ENCODE measurements at places on chromosomes 1 and 21.

GRCh38 chr1:15740924-15741850, 1.1 kb upstream of the TMEM82 start:
- DNase-seq, result peak; percentile 21

GRCh38 chr1:8083739-8084484, 57.8 kb upstream of the ERRFI1 start:
- no peak for DNase-seq

DNA sequence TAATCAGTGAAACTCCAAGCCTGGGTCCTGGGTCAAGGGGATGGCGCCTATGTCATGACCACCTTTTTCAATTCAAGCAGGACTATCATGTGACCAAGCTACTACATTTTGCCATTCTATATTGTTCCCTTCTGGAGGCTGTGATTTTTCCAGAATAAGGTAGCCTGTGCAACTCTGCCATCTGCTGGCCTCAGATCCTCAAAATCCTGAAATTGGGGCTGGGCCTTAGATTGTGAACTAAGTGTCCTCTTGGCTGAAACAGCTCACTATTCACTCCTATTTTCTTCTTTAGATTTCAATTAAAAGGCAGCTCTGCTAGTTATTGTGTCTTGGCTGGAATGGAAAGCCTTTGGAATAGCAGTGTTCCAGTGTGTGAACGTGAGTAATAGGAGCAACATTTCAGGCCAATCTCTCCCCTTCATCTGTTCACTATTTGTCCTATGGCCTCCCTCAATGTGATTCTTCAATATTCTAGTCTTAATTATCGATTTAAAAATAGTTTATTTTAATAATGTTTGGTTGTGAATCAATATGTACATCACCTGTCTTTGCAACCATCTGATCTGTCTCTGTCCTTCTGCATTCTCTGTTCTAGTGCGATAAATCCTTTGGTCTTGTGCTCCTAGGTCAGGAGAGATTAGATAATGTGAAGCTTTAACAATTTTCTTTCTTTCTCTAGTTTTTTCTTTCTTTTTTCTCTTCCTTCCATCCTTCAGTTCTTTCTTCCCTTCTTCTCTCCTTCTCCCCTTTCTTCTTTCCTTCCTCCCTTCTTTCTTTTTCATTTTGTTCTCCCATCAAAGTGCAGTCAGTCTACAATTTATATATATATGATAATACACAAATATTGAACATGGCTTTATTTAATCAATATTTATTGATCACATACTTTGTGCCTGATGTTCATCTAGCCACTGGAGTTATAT, 69.8 kb downstream of the CR1 start:
- no peak for DNase-seq

DNA sequence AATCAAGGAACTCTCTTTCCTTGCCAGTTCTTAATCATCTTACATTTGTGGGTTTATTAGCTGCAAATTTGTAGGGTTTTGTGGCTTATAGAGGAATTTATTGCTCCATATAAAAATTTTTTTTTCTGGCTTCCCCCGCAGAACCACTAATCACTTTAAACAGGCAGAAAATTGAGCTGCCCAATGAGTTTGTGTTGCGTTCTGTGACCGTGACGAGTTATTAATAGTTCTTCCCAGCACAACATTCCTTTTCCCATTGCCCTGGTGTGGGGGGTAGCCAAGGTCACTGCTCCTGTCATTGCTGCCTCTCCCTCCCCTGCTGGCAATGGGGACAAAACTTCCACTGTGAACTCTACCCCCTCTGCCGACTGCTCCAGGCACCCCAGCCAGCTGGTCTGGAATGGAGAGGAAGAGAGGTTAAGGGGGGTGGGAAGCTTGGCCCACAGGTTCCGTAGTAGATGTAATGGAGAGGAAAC, 55.1 kb downstream of the UBE2T start:
- DNase-seq, result no peak

DNA sequence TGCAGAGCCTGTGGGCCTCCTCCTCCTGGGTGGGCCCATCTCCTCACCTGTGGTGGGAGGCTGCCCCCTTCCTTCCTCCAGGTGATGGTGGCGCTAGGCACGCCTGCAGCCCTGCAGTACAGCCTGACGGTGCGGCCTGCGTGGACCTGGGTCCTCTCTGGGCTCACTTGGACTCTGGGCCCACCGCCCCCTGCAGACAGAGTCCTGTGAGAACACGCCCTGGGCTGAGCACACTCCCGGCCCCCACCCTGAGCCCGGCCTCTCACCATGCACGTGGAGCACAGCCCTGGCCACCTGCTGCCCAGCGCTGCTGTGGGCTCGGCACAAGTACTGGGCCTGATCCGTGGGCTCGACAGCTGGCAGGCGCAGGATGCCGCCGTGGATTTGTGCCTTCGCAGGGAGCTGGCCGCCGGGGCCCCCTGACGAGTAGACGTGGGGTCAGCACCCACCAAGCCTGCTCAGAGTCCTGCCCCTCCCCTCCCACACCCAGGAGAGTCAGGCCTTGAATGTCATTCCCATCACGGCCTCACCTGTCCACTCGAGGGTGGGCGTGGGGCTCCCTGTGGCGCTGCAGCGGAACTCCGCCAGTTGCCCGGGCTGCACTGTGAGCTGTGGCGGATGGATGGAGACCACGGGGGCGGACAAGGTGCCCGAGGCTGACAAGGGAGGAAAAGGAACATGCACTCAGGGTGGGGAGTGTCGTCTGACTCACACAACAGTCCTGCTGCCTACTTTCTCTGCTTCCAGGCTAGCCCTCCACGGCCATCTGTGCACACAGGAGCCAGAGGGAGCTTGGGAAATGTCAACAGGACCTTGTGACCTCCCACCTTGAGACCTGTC, 43.4 kb downstream of the LDLRAD2 start:
- no peak for DNase-seq

DNA sequence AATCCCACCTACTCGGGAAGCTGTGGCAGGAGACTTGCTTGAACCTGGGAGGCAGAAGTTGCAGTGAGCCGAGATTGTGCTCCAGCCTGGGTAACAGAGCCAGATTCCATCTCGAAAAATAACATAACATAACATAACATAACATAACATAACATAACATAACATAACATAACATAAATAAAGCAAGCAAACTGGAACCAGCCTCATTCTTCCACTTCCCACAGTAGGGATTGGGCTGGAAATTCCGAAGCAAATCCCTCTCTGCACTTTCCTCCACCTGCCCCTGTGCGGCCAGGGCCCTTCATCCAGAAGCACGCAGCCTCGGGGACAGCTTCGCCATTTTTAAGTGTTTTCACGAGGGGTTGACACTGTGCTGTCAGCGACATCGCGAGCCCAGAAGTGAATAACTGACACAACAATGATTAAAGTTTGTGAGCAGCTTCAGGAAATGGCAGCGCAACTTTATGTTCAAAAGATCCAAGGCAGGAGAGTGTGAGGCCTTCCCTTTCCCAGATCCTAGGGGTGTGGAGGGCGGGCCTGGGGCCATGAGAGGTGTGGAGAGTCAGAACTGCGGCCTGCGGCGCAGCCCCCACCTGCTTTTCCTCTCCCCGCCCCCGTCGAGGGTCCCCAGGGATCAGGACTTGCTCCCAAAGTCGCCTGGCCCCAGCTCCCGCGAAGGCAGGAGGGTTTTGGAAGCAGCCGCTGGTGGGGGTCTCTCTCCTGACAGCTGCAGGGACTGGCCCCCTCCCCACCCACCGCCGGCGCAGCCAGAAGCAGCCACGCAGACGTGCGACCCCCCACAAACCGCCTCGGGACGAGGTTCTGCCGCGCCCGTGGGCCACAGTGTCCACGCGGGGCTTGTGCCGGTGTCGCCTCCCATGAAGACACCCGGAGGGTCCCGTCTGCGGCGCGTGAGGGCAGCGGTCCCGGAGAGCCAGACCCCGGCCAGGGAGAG, 651 bp upstream of the GABRD start:
- DNase-seq, result no peak

- DNase-seq, result no peak
Observed at GRCh38 chr1:117590273-117590925, 15.4 kb upstream of the TENT5C start.

DNA sequence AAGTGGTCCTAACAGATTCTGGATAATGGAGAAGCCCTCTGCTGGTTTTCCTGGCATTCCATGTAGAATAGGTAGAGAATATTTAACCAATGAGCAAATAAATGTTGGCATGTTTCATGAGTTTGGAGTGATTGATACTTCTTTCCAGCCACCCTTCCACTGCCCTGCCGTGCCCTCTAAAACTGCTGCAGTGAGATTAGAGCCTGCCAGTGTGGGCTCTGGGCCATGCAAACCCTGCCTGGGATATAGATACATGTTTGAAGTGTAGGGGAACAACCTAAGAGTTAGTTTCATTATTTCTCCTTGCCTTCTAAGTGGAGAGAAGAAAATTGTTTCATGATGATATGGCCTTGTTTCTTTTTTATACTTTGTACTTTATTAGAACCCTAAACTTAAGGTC, 10.4 kb downstream of the UBE2Q1 start:
- no peak for DNase-seq

DNA sequence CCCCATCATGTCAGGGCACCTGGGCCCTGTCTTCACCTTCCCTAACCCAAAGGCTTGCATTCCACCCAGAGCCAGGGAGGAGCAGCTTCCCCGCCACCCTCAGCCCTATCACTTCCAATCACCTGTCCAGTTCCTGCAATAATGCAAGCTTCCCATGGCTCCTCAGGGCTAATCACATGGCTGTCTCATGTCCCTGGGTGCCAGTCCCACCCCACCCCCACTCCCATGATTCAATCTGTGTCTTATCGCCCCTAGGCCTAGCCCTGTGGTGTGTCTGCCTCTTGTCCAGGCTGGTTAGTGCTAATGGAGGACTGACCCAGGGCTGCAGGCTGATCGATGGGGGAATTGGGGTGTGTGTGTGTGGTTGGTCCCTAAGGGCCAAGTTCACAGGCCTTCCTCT, 11.0 kb upstream of the PEAR1 start:
- no peak for DNase-seq

DNA sequence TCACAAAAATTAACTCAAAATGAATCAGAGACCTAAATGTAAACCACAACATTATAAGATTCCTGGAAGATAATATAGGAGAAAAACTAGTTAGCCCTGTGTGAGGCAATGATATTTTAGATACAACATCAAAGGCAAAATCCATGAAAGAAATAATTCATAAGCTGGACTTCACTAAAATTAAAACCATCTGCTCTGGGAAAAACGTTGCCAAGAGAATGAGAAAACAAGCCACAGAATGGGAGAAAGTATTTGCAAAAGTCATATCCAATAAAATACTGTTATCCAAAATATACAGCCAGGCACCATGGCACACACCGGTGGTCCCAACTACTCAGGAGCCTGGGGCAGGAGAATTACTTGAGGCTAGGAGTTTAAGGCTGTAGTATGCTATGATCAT, 70.3 kb downstream of the SYF2 start:
- no peak for DNase-seq

DNA sequence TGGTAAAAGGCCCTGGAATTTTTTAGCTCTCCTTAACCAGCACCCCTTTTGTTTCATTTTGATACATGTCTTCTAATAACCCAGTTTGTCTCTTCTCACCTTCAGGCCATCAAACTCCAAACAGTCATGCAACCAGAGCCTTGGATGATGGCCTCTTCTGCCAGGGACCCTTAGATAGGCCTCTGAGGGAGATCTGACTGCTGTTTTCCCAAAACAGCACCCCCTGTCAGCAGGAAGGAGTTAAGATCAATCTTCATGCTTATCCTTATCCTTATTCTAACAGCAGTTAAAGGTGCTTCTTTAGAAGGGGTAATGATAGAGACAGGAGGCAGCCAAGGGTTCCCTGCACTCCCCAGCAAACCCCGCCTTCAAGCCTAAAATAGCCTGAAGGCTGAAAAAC, 49.5 kb upstream of the VANGL1 start:
- DNase-seq, result no peak

DNA sequence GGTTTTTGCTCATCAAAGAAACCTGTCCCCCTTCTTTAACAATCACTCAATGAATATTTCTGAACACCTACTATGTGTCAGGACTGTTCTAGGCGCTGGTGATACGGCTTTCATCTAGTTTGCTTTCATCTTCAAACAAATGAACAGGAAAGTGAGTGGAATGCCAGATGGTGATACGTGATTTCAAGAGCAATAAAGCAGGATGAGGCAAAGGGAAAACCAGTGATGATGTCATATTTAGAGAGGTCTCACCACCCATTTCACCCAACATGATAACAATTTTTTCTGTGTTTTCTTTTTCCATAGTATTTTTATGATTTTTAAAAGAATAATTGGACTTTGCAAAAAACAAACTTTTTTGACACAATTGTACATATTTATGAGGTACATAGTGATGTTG, 11.3 kb upstream of the SLC6A17 start:
- no peak for DNase-seq

- DNase-seq, result no peak
Observed at GRCh38 chr21:25809013-25809412, 74.2 kb downstream of the GABPA start.

DNA sequence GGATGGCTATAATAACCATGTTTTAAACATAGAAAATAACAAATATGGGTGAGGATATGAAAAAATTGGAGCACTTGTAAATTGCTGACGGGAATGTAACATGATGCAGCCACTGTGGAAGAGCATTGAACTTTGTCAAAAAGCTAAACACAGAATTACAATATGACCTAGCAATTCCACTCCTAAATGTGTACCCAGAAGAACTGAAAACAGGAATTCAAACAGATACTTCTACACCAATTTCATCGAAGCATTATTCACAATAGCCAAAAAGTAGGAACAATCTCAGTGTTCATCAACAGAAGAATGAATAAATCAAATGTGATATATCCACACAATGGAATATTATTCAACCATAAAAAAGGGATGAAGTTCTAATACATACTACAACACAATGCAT, 32.7 kb upstream of the COA6 start:
- no peak for DNase-seq

DNA sequence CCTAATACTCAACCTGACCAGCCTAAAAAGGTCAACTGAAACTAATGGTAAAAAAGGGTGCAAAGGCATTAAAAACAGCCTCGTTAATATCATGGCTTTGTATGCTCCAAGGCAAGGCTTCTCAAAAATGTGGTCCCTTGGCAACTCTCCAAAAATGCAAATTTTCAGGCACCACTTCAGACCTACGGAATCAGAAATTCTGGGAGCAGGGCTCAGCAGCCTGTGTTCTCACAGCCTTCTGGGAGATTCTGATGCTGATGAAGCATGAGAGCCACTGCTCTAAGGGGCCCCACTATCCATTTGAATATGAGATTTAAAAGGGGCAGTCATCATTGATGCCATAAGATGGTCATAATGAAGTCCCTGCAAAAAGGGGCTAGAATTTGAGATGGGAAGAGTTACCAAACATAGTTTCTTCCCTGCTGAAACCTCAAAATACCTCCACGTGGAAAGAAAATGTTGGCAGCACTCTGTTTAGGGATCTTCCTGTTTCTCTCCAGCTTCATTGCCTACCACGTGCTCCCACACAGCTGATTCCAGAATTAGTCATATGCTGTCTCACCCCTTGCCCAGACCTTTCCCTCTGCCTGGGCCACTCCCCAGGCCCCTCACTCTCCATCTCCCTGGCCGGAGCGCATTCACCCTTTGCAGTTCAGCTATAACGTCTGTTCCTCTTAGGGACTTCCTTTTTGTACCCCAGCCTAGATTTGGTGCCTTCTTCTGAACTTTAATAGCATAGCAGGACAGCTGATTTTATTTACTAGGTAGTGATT, 46.7 kb downstream of the PHC2 start:
- no peak for DNase-seq
